ENCODE measurements at places on chromosomes 3 and 15.

- DNase-seq = no peak
These were observed 170.0 kb downstream of the TMEM108 start for GRCh38 chr3:133208184-133208583.

DNA sequence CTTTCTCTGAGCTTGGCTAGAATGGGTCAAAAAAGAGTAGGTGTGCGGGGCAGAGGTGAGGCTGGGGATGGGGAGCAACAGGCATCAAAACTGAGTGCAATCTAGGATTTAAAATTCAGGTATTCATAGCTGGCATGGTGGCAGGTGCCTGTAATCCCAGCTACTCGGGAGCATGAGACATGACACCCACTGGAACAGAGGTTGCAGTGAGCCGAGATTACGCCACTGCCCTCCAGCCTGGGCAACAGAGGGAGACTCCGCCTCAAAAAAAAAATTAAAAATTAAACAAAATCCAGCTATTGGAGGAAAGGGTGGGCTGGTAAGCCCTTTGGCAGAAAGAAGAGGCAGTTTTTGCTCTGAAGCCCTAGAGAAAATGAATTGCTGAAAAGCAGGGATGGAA, 485.8 kb upstream of the PROK2 start:
- no peak for DNase-seq

GRCh38 chr15:90572893-90573292, 43.2 kb downstream of the CRTC3 start:
- no peak for DNase-seq

DNA sequence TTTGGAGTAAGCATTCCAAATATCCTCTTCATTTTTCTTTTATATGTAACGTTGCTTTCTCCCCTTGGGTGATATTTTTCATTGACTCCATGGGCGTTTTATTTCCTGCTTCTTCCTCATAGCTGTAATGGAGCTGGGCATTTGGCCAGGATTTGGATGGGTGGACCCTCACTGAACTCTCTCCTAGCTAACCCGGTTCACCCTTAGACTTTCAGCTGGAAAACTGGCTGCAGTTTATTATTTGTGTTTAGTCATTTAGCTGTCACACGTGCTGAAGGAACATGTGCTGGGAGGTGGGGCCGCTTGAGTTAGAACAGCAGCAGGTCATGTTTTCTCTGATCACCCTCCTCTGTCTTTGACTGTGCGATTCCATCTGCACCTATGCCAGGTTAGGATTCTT, 407.6 kb downstream of the ZIC1 start:
- DNase-seq = no peak

DNA sequence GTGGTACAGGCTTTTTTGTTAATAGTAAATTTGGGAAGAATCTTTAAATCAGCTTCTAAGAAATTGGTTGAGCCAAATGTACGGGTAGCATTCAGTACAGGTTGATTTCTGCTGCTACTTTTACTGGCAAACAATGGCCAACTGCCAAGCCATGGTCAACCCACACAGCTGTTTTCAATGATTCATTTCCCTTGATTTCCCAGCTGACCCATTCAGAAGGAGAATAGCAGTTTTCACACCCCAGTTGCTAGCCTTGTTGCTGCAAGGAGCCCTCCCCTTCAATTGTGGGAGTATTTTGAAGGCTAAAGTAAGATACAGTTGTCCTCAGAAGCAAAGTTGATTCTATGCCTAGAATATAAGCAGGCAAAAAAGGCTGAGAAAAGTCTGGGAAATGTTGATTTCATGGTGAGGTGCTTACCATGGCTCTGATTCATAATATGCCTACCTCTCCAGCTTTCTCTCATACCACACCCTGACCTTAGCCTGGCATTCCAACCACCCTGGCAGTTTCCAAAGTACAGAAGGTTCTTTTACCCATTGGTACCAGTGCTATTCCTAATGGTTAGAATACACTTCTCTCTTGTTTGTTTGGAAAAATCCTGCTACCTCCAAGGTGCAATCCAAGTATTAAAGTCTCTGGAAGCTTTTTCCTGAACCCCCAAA, 320.3 kb upstream of the TGFBR2 start:
- no peak for DNase-seq

GRCh38 chr15:60072826-60073465, 68.8 kb downstream of the FOXB1 start:
- no peak for DNase-seq

GRCh38 chr3:122679882-122680474, 661 bp upstream of the PARP14 start:
- DNase-seq = no peak

DNA sequence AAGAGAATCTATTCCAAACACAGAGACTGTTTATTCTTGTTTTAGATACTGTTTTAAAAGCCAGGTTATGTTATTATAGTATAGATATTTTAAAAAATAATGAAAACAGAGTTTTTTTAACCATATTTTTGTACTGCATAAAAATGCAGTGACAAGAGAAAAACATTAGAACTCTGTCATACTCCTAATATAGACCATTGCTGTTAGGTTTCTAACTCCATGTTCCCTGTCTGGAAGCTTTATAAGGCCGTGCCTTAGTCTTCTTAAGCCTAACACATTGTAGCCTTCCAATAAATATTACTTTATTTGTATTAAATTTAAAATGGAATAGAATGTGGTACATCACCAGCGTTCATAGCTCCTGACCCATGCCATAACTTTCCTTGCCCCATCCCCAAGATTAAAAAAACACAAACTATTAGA, 53.2 kb downstream of the MBNL1 start:
- DNase-seq = no peak

DNA sequence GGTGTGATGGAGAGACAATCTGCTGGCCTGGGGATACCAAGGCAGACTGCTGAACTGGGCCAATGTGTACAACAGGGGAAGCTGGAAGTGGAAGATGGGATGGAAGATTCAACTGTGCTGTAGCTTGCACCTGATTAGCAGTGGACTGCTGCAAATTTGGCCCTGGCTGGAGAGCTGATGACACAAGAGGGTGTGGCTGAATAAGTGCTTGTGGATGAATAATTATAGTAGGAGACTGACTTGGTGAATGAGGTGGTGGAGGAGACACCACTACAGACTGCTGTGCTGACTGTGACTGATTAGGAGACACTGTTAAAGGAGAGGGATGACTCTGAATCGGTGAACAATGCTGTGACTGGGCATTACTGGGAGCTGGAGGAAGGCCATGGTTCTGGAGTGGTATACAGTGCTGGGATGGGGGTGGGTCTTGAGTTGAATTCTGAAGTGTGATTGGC, 52.5 kb downstream of the PHC3 start:
- no peak for DNase-seq

GRCh38 chr3:20837676-20838302, 651.8 kb upstream of the SGO1 start:
- no peak for DNase-seq

DNA sequence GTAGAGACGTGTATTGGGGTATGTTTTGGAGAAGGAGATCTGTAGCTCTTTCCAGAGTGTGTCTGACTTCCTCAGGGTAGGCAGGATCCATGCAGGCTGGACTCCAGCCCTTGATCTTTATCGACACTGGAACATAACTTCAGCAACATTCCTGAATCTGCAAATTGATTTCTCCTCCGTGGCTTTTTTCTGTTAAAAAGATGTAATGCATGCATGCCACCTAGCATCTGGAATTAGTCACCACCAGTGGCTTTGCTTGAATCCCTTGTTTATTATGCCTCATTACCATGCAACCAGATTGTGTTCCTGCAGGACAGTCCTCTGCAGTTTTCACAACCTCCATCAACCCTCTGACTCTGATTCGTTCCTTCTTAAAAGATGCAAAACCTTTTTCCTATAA, 86.1 kb downstream of the CCNL1 start:
- no peak for DNase-seq

GRCh38 chr15:94387849-94388441, 156.6 kb downstream of the MCTP2 start:
- no peak for DNase-seq

- no peak for DNase-seq
These were observed at the start of gene EIF4E3 for GRCh38 chr3:71725271-71725991. EIF4E3 (minus strand) TSS chr3:71725402; CDS start chr3:71725367, 35 bp downstream.

DNA sequence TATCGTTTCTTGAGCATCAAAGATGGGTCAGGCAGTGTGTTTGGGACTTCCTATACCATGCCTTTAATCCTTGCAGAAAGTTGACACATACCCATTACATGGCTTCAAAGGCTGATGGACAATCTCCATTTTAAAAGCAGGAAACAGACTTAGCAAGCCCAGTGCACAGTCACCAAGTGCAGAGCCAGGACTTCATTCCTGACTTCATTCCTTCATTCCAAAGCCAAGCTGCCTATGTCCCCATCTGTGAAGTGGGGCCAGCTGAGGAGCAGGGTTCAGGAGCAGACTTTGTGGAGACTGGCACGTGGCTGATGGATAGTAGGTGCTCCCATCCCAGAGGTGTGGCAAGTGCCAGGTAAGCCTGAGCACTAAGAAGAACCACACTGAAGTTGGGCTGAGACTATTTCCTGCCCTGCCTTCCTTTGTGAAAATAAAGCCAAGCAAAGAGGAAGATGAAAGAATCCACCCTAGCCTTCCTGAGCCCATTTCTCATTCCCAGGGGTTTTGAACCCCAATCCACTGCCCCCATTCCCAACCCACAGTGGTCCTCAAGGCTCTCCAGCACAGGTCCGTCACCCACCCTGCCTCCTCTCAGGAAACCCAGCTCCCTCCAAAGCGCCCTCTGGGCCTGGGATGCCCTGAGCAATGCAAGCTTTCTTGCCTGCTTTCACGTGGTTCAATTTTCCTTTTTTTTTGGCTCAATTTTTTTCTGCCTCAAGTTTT, 1.8 kb downstream of the CX3CR1 start:
- no peak for DNase-seq

- DNase-seq = no peak
These were observed 34.9 kb upstream of the POU1F1 start for GRCh38 chr3:87311309-87311708.

DNA sequence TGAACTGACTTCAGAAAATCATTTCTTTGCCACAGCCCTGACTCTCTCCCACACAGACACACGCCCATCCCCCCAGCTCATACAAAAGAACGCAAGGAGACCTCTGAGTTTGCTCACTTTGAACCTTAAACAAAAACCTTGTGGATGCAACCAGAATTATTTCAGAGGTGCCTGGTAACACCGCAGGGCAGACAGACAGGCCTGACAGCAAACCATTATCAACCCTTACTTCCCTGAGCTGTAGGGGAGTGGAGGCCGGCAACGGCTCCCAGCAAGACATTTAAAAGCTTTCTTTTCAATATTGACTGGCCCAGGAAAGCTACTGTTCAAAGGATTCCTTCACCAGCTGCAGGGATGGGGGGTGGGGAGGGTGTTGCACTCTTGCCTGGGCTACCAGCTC, 2.0 kb upstream of the EFCC1 start:
- DNase-seq = peak; percentile 33

DNA sequence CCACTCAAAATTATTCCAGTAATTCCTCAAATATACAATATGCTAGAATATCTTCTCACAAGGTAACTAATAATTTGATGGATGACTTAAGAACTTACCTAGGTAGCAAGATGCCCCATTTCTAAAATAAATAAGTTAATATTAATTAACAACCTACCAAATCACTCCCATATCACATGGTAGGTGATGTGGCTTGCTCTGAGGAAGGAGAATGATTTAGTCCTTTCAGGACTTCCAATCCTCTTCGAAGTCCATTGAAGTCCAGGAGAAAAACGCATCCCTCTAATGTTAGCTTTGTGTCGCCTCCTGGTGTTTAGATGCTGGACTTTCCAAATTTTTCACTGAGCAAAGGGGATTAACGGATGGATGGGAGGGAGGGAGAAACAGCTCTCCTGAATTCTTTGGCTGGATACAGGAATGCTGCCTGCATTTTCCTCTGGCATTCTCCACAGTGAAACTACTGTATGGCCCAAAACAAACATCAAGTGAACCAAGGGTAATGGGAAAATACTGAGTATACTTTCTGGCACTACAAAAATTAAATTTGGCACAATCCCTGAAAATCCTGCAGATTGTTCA, 58.6 kb downstream of the PRICKLE2 start:
- DNase-seq = no peak

GRCh38 chr15:63322541-63322940, 45.1 kb downstream of the APH1B start:
- no peak for DNase-seq

- no peak for DNase-seq
These were observed 1063.9 kb downstream of the ROBO1 start for GRCh38 chr3:78703944-78704343.

GRCh38 chr3:68973639-68974038, 39.8 kb downstream of the EOGT start:
- DNase-seq = no peak

- DNase-seq = no peak
These were observed 941.4 kb downstream of the PLOD2 start for GRCh38 chr3:145219355-145220235.

DNA sequence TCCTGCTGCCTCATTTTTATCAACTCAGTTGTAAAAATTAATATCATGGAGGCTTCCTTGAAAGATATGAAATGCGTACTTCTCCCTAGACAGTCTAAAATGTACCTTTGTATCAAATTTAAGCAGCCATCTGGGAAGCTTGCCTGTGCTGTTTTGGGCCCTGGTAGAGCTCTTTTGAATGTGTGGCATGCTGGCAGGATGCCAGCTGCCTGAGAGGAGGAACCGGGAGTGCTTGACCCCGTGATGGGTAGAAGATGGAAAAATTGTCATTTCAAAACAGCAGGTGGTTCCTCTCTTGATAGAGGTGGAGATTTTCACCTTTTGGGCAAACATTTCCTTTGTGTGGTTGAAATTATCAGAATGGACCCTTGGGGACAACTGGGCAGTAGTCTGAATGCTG, 245.3 kb downstream of the RPLP1 start:
- no peak for DNase-seq

GRCh38 chr15:66822114-66822513, 120.1 kb downstream of the SMAD6 start:
- no peak for DNase-seq

- no peak for DNase-seq
These were observed 62.0 kb downstream of the LEKR1 start for GRCh38 chr3:156888176-156888575.

DNA sequence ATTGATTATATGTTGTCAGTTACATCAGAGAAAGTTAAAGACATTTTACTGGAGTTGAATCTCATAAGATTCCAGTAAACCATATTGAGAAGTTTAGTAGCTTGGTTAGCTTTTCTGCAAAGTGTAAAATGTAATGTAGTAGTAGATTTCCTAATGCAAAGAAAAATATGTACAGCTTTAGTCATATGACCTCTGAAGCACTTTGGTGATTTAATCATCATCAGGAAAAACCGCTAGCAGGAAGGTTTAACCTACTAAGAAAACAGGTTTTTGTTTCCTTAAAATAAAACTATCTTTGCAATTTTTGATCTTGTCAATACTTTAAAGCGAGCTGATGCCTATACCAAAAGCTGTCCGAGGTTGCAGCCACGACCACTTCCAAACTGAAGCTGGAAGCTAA, 364.6 kb upstream of the ZNF385D start:
- no peak for DNase-seq

- no peak for DNase-seq
These were observed 78.7 kb downstream of the USP13 start for GRCh38 chr3:179731544-179731943.
